Fibroblast of skin of left biceps (primary cell): ENCODE measurements at places on chromosomes 12 and 14.

DNA sequence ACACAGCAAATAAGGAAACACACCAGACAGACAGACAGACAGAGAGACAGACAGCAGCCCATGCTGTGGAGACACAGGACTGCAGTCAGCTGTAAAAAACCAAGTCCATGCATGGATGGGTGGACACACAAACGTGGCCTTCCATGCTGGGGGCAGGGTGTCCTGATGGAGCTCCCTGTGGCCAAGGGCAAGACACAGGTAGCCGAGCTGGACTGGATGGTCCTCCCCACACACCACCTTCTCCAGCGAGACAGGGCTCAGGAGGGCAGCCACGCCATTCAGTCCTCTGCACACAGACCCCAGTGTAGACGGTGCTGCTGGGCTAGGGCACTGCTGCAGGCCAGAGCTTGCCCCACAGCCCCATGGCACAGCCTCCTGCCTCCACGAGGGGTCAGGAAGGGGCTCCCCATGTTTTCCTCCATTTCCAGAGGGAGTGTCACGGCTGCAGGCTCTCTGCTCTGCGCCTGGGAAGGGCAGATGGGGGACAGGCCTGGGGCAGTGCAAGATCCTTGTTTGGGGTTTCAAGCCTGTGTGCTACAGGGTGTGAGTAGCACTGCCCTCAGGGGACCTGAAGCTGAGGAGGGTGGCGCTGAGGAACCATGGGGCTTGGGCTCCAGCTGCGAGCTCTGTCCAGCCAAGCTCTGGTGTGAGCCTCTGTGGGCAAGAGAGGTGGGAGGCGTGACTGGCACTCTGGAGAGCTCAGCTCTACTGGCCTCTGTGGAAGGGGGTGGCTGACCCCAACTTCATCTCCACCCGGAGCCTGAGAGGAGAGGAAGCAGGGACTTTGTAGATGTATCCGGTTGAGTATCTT, 67.9 kb downstream of the GALNT9 start:
- DNase-seq, result no peak

- no peak for DNase-seq
Observed at GRCh38 chr12:104579718-104580495, 123.2 kb downstream of the CHST11 start.

- DNase-seq, result no peak
Observed at GRCh38 chr14:103770902-103771301, 55.3 kb downstream of the ZFYVE21 start.

DNA sequence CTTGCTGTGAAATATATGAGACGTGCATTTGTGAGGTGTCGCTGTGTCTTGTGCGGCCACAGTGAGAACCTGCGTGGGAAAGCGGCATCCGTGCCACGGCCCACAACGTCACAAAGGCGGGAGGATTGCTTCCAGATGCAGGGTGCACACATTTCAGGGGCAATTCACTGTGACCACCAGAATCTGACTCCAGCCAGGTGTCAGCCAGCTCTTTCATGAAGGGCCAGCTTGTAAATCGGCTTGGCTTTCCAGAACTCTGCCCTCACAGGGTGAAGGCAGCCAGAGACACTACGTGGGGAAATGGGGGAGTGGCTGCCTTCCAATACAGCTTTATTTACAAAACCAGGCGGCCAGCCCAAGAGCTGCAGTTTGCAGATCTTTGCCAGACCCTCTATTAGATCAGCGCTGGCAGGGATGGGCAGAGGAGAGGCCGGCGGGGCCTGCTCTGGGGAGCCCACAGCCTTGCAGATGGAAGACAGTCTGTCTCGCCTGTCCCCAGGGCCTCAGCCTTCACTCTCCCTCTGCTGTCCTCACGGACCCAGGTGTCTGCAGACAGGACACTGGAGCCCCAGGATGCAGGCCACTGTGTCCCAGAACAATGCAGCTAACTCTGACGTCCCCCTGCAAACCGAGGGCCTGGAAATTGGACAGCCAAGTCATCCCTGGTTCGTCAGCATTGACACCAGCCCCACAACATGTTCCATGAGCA, 53.5 kb downstream of the ADGRD1 start:
- no peak for DNase-seq

DNA sequence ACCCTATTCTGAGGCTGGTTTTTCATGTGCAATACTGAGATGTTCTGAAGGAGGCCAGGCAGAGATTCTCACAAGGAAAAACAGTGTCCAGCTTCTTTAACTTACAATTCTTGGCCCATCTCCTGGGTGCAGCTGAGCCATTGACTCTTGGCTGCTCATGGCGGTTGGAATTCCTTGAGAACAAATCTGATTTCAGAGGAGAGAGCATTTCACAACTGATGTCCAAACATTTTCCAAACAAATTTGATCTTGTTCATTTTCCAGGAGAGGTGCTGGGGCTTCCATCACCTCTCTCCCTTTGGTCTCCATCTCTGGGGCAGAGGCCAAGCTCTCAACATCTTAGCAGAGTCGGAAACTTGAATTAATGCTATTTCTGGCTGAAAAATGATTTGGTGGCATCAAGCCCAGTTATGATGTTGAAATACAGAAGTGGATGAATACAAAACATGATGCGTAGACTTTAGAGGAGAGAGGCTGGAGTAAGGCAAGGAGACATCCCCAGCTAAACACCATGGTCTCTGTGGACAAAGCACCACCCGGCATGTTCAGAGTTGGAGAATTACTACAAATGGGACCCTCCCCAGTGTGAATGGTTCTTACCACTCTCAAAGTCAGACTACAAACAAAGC, 593.0 kb downstream of the VRK1 start:
- DNase-seq, result no peak

DNA sequence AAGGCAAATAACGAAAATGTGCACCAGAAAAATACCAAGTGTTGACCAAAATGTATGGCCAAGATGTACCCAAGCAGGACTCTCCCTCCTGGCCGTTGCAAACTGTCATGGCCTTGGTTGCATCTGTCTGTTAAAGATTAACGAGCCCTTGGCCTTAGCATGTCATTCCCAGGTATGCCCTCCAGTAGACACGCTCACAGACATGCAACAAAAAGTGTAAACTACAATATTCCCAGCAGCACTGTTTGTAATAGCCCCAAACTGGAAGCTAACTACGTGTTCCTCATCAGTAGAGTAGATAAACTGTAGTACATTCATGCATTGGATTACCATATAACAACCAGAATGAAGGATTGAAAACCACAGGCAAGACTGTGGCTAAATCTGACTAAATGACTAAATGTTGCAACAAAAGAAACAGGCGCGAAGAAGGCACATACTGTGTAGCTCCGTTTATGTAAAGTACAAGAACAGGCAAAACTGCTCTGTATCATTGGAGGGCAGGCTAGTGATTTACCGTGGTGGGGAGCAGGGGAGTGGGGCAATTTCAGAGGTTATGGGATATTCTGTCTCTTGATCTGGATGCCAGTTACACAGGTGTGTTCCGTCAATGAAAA, 232.8 kb upstream of the DIO3 start:
- no peak for DNase-seq

DNA sequence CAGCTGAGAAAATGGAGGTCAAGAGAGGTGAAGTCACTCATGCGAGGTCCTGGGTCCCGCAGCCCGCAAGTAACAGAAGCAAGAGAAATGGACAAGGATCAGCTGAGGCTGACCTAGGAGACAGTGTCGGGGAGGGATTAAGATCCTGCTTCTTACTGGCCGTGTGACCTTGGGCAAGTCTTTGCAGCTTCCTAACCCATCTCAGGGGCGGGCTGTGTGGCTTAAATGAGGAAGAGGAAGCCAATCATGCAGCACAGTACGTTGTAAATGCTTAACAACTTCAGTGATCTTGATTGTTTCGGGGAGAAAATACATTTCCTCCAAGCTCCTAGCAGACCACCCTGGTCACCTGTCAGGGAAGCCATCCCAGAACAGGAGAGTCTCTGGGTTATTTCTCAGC, 7.1 kb upstream of the PGF start:
- DNase-seq, result no peak
